ENCODE measurements at places on chromosomes 12 and 14.

- no peak for DNase-seq
Observed at GRCh38 chr12:100058482-100059029, 73.8 kb upstream of the ANKS1B start.

GRCh38 chr14:43896044-43896443 lies 611.0 kb downstream of the FSCB start:
- DNase-seq = no peak

GRCh38 chr12:9388379-9388778 lies 180.2 kb upstream of the PZP start:
- no peak for DNase-seq

DNA sequence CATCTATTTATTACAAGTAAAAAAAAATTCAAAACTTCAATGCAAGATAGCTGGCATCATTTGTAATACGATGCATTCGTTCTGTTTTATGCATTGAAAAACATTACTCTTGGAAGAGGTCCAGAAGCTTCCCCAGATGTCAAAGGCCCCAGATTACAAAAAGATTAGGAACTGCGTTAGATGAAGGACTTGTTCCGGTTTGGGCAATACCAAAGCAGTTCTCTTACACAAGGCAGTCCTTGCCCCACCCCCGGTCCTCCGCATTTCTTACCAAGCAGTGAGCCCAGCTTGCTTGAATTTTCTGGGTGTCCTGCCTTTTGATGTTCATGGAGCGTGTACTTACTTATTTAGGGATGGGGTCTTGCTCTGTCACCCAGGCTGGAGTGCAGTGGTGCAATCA lies 4.8 kb upstream of the HVCN1 start:
- DNase-seq = no peak

DNA sequence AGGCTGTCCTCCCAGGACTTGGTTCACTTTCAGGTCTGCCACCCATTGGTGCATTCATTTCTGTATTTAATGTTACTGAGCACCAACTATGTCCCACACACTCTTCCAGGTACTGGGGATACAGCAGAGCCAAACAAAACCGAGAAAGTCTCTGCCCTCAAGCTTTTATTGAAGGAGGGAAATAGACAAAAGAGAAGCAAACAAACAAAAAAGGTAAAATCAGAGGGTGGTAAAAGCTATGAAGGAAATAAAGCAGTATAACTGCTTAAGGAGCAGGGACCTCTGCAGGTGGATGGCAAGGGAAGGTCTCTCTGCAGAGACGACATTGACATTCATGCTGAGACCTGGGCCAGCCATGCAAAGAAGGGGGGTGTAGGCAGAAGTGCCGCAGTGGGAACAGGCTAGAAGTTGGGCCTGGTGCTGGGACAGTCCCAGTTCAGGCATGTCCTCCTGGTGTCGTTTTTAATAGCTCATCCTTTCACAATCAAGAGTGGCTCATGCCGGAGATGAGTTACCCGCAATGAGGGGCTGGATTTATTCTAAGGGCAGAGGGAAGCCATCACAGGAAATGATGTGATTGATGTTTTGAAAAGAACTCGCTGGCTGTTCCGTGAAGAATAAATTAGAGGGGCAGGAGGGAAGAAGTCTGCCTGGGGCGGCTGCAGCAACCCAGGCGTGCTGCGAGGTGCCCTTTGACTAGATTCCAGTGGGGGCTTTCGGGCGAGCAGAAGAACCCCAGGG lies 72.8 kb downstream of the IRF2BPL start:
- DNase-seq = no peak

DNA sequence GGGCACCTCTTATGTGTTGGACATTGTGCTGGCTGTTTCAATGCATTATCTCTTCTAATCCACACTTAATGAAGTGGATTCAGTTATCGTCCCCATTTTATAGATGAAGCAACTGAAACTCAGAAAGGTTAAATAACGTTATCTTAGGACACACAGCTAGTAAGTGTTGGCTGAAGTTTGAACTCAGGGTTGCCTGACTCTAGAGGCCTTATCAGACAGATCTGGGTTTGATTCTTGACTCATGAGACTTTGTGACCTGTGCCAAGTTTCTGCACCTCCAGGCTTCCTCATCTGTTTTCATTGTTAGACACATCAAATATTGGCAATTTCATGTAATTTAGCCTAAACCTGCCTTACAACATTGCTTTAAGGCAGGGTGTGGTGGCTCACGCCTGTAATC lies 18.2 kb upstream of the IRF2BPL start:
- no peak for DNase-seq

GRCh38 chr14:89325299-89325883 lies 91.6 kb downstream of the FOXN3 start:
- DNase-seq = no peak

GRCh38 chr12:111367661-111368221 lies 1.2 kb downstream of the PHETA1 start:
- DNase-seq = no peak

DNA sequence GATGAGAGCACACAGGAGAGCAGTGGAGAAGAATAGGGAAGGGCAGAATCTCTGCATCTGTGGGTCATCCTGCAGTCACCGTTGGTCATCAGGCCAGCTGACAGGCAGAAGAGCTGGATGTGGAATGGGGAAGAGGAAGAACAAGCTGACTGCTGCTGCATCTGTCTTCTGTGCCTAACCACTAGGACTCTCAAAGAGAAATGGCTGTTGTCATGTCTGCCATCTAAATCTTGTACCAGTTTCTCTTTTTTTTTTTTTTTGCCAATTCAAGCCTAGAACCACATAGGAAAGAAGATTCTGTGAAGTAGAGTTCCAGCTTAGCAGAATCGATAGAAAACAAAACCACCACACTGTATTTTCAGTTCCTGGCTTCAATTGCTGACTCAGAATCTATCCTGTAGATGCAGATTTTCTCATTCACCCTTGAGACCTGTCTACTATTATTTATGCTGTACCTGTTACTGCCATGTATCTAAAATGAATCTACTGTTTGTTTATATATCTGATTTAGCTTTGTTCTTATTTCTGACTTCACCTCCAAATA lies 421.9 kb upstream of the PRICKLE1 start:
- DNase-seq = no peak

- no peak for DNase-seq
Observed at GRCh38 chr12:26212396-26212795, 17.0 kb downstream of the SSPN start.

GRCh38 chr12:96343347-96343954 lies 56.8 kb downstream of the CDK17 start:
- no peak for DNase-seq

- DNase-seq = no peak
Observed at GRCh38 chr14:24483604-24484252, 24.3 kb downstream of the CMA1 start.

DNA sequence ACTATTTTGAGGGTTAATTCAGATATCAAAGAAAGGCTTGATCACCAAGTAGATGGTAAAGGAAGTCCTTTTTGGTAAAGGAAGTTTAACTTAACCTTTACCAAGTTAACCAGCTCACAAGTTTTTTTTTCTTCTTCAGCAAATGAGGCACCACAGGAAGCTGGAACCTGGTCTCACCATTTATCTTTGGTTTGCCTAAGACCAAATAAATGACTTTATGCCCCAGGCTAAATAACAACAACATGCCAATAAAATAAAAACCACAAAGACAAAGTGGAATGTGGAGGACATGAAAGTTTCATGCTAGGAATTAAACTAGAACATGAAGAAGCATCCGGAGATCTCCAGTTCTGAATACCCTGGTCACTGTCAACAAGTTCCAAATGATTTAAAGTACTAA lies 116.8 kb upstream of the PRICKLE1 start:
- no peak for DNase-seq

GRCh38 chr12:96587691-96588090 lies 98.3 kb downstream of the CFAP54 start:
- DNase-seq = no peak

GRCh38 chr12:117587631-117588287 lies 226.3 kb upstream of the NOS1 start:
- DNase-seq = no peak

GRCh38 chr12:126608607-126609175 lies 1543.5 kb downstream of the AACS start:
- DNase-seq = no peak

- no peak for DNase-seq
Observed at GRCh38 chr12:120468821-120469449, 613 bp downstream of the SRSF9 start.

- no peak for DNase-seq
Observed at GRCh38 chr12:1946296-1946695, 27.8 kb upstream of the CACNA2D4 start.

DNA sequence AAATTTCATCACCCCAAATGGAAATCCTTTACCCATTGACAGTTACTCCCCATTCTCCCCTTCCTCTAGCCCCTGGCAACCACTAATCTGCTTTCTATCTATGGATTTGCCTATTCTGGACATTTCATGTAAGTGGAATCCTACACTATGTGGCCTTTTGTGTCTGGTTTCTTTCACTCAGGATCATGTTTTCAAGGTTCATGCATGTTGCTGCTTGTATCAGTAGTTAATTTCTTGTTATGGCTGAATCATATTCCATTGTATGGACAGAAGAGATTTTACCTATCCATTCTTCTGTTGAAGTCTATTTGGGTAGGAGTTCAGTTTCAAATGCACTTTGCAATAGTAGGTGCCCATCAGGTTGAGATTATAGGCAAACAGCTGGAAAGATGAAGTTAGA lies 1.4 kb downstream of the RFC5 start:
- no peak for DNase-seq

GRCh38 chr12:112091563-112091962 lies 17.0 kb downstream of the NAA25 start:
- DNase-seq = no peak

DNA sequence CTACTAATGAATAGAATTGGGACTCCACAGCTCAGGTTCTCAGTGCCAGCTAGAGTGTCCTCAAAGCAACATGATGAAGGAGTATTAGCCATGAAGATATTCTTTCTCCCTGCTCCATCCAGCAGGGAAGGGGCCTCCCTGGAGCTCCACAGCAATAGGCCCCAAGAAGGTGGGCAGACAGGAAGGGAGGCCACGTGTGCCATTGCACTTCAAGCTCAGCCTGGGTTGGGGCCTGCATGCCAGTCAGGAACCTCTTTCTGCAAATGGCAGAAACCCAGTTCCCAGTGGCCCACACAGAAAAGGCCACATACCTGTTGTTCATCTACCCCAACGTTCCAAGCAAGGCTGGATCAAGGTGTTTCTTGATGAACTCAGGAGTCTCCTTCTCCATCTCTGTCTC lies 357.5 kb upstream of the SFSWAP start:
- no peak for DNase-seq

GRCh38 chr12:20601668-20602280 lies 93.4 kb upstream of the SLCO1C1 start:
- DNase-seq = no peak

DNA sequence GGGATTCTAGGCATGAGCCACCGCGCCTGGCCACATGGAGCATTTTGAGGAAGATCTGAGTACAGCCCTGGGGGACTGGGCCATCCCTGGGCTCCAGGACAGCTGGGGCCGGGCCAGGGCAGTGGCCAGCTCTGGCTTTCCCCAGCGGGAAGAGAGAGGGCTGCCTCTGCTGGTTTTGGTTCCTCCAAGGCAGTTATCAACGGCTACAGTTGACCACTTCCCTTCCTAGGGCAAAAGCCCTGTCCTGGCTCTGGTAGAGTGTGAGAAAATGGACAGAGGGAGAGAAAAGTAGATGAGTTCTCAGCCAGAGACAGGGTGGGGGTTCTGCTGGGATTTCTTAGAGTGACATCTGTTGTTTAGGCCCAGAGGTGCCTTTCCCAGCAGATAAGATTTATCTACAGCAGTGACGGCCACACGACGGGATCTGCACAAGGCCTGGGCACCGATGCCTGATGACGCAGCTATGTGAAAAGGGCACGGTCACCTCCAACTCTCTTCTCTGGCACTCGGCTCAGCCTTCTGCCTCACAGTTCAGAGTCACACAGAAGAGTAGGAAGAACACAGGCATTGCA lies 5.5 kb upstream of the HVCN1 start:
- no peak for DNase-seq

GRCh38 chr12:33794954-33795353 lies 227.3 kb upstream of the ALG10 start:
- DNase-seq = no peak

- no peak for DNase-seq
Observed at GRCh38 chr12:106671840-106672239, 89.0 kb downstream of the RFX4 start.

DNA sequence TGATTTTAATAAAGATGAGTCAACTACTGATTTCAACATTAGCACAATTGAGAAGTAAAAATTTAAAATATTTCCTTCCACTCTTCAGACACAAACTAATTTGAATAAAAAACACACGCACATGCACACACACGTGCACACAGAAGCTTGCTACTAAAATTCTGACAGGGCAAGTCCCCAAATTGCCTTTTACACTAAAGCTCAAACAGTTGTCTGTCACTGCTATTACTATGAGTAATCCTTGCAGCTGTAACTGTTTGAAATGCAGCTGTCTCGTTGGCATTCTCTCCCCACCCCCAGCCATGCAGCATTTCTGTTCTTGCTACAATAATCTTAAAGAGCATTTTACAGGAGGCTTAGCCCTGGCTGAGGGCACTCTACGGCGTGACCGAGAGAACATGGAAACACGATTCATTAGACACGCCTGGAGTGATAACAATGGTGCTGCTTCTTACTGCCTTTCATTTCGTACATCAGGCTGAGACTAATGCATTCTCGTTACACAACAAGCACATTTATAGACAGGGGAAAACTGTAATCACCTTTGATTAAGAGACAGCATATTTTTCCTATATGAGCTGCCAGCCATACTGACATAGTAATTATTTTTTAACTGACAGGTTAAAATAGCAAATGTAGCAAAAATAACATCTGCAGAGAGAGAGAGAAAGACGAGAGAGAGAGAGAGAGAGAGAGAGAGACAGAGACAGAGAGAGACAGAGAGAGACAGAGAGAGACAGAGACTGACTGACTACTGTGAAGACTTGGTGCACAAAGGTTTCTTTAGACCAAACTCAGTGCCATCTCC lies 153.8 kb downstream of the MED13L start:
- DNase-seq = no peak

- DNase-seq = no peak
Observed at GRCh38 chr14:73472185-73473114, 14.1 kb upstream of the NUMB start.

- no peak for DNase-seq
Observed at GRCh38 chr12:43095669-43096280, 456.2 kb downstream of the ADAMTS20 start.

GRCh38 chr14:22984959-22985658 lies 2.8 kb upstream of the AJUBA start:
- no peak for DNase-seq

- DNase-seq = no peak
Observed at GRCh38 chr12:47901063-47901717, 3.6 kb downstream of the VDR start.

GRCh38 chr12:51293696-51294095 lies 23.5 kb upstream of the SMAGP start:
- no peak for DNase-seq

- DNase-seq = no peak
Observed at GRCh38 chr14:32932302-32932913, 6.3 kb upstream of the NPAS3 start.

GRCh38 chr14:105939810-105940508 lies 413.6 kb downstream of the TMEM121 start:
- no peak for DNase-seq

All from cortex of kidney (tissue), 1 donor.